ENCODE measurements at places on chromosomes 5 and 9.

- DNase-seq, result peak; percentile 10
These were observed 108.9 kb upstream of the LHFPL2 start for GRCh38 chr5:78757269-78758053.

DNA sequence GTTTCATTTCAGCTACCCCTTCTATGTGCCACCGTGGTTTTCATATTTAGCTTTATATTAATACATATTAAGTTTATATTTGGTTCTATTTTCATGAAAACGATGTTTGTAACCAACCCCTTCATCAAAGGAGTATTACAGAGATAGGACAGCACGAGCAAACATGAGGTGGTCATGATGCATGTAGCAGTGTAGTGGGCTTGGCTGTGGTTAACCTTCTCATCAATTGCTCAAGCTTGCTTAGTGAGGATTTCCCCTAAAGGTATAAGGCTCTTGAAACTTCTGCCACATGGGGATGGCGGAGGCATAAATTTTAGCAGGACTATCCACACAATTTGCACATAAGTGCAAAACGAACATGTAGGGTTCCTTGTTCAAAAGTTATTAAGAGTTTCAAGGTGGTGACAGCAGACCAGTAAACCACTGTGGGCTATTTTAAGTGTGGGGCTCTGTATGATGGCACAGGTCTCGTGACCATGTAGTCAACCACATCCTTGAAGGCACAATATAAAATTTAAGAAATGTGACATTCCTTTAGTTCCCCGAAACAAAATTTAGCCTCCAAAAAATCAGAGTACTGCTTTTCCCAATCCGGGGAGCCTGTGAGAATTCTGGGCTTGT lies 24.8 kb downstream of the TMEM174 start:
- no peak for DNase-seq

- DNase-seq, result no peak
These were observed 43.6 kb downstream of the SLC6A3 start for GRCh38 chr5:1401536-1402138.

DNA sequence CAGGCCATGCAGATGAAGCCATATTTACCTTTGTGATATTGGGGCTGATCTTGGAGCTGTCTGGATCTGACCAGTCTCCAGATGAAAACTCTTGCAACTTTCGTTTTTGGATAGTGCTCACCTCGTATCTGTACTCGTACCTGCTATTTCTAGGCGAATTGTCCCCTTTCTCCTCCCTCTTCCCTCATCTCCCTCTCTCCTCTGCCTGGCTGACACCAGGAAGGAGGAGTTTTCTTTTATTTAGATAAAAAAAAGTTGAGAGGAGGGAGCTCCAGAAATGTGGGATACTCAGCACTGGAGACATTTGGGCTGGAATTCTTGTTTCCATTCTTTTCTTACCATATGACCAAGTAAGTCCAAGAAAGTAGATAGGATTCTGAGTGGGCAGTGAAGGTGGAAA lies 54.6 kb upstream of the ABL1 start:
- no peak for DNase-seq

GRCh38 chr5:177602458-177602830 lies 2.5 kb downstream of the B4GALT7 start:
- DNase-seq, result no peak

GRCh38 chr9:103889989-103890388 lies 204.1 kb upstream of the SMC2 start:
- no peak for DNase-seq

DNA sequence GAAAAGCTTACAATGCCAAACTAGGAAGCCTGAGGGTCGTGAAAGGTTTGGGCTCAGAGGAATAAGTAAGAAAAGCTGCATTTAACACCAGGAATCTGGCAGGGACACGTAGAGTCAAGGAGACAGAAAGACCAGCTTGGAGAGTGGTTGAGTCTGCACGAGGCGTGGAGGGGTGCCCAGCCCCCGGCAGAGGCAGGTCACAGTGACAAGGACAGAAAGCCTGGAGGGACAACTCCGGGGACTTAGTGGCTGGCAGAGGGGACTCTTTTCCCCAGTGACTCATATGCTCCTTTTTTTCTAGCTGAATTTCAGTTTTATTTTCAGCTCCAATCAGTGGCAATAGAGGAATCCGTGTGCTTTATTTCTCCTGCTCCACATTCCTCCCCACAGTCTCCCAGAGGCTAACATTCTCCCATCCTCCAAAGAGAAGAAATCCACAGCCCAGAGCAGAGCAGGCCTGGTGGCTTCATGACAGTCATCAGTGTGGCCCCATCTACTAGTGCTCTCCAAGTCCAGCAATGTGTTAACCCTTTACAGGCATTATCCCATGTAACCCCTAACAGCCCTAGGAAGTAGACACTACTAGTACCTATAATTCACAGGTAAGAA lies 80.7 kb downstream of the KCNIP1 start:
- no peak for DNase-seq

DNA sequence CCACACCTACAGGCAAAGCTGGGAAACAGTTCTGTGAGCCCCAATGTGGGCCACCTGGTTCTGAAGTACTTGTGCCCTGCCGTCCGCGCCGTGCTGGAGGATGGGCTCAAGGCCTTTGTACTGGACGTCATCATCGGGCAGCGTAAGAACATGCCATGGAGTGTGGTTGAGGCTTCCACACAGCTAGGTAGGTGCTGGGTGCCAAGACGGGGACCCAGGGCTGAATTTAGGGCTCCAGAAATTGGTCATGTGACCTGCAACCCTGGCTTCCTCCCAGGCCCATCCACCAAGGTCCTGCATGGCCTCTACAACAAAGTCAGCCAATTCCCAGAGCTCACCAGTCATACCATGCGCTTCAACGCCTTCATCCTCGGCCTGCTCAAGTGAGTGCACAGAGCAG lies 46.9 kb upstream of the TESK1 start:
- no peak for DNase-seq

DNA sequence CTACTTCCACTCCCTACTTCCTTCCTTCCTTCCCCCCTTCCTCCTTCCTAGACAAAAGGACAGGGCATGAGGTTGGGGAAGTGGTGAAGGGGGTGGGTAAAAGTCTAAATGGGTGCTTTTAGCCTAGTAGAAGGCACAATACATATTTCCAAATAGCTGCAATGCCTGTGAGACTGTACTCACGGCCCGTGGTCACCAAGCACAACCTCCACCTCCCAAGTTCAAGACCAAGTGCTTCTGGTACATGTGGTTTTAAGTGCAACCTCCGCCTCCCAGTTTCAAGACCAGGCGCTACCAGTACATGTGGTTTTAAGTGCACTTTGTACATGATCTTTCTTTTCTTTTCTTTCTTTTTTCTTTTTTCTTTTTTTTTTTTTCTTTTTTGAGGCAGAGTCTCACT lies 14.5 kb upstream of the NTNG2 start:
- DNase-seq, result peak; percentile 34

GRCh38 chr9:127341152-127341551 lies 55.8 kb upstream of the SLC2A8 start:
- no peak for DNase-seq

GRCh38 chr5:10552183-10553143 lies 11.4 kb upstream of the ANKRD33B start:
- no peak for DNase-seq

- no peak for DNase-seq
These were observed 294.5 kb downstream of the EBF1 start for GRCh38 chr5:158805195-158805594.

- no peak for DNase-seq
These were observed 130.2 kb downstream of the ARRDC3 start for GRCh38 chr5:91252916-91253315.

GRCh38 chr9:109914280-109915027 lies 134.5 kb downstream of the PALM2AKAP2 start:
- DNase-seq, result no peak

GRCh38 chr9:114759512-114760341 lies 46.1 kb downstream of the TNFSF15 start:
- no peak for DNase-seq

GRCh38 chr9:104090578-104090977 lies 3.5 kb upstream of the SMC2 start:
- no peak for DNase-seq

DNA sequence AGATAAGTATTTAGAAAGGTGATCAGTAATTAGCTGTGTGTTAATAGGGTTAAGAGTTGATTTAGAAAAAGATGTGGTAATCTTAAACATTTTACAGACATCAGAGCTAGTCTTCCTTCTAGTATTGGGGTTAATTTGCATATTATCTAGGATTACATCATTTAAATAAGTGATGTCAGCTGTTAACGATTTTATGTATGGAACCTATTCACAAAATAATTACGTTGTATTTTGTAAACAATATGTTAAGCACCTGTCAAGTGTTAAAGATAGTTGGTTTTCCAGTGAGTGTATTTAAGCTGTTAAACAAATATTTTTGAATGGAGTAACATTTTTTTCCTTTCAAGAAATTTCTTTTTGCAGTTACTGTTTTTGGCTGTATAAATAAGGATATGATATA lies 2.2 kb downstream of the DCP2 start:
- DNase-seq, result no peak

DNA sequence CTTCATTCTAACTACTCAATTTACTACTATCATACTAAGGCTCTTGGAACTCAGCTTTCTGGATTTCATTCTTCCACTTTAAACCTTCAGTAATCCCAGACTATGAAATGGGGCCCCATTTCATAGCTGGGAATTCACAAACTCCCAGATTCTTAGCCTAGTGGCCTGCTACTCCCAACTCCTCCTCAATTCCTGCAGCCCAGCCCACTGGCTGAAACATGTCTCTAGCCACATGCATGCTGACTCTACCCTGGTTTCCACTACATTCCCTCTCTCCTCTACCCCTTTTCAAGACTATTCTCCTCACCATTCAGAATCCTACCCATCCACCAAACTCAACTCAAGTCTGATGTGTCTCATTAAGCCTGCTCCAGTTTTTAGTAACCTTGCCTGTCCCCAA lies 370.6 kb downstream of the BNC2 start:
- no peak for DNase-seq

- DNase-seq, result no peak
These were observed 69.5 kb downstream of the S1PR3 start for GRCh38 chr9:89060790-89061189.

GRCh38 chr9:12776513-12777055 lies 1.8 kb downstream of the LURAP1L start:
- no peak for DNase-seq

DNA sequence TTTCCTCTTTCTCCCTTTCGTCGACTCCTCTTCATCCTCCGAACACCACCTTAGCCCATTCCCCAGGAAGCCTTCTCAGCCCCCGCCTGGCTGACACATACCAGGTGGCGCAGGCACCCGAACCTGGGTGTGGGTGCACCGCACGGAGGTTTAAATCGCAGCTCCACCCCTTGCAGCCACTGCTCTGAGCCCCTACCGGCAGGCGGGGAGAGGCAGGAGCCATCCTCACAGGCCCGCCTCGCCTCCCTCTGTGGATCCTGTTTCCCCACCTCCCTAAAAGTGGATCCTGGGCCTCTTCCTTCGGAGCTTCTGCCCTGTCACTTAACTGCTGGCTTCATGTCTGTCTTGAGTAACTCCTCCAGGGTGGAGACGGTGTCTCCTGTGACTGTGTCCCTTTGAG lies 110.7 kb downstream of the OLFM1 start:
- DNase-seq, result no peak

GRCh38 chr5:1090538-1090937 lies 21.3 kb downstream of the SLC12A7 start:
- no peak for DNase-seq

DNA sequence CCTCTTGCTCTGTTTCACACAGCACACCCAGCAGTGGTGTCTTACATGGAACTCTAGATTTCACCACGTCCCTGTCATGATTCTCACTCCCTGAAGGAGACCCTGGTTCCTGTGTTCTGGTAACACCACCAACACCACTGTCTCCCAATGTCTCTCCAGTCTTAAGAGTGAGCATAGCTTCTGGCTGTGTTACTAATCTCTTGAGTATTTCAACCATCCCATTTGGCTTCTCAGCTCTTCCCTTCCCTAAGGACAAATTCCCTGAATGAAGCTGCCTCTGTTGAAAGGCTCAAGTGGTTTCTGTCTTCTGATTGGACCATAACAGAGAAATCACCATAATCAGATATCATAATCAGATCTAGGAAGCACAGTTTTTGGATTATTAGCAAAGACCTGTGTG lies 311.8 kb downstream of the DNAH5 start:
- no peak for DNase-seq

- no peak for DNase-seq
These were observed 47.1 kb downstream of the SH3PXD2B start for GRCh38 chr5:172407241-172407691.

- no peak for DNase-seq
These were observed 10.8 kb downstream of the C9orf50 start for GRCh38 chr9:129610213-129610472.

- DNase-seq, result no peak
These were observed 375.4 kb upstream of the IRX1 start for GRCh38 chr5:3220201-3220600.

GRCh38 chr5:130102960-130103359 lies 198.7 kb downstream of the CHSY3 start:
- DNase-seq, result no peak

DNA sequence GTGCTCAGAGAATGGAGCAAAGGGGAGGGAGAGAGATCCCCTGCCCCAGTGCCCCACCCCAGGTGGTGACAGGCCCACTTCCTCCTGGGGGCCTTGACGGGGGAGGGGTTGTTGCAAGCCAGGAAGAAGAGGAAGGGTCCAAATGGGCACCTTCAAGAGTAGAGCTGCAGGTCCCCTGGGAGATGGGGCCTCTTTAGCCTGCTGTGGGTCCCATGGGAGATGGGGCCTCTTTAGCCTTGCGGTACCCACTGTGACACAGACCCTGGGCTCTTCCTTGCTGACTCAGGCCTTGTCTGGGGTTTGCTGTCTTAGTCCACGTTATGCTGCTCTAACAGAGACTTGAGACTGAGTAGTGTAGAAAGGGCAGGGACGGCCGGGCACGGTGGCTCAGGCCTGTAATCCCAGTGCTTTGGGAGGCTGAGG lies 9.6 kb upstream of the TOR4A start:
- no peak for DNase-seq

- peak; percentile 42 for DNase-seq
These were observed 103.0 kb upstream of the ERCC6L2 start for GRCh38 chr9:95772320-95773052.

DNA sequence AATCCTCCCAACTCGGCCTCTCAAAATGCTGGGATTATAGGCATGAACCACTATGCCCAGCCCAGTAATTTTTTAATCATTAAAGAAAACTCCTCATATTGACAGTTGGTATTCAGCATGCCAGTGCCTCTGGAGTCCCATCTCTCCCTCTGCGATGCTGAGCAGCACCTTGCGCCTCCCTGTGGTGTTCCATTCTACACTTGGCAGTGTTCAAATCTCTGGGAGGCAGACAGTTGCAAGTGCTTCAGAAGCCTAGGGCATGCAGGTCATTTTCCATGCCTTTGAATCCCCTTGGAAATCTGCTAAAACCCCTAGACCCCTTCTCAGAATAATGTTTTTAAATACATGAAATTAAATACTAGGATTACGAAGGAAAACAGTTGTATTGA lies 41.3 kb downstream of the GARNL3 start:
- no peak for DNase-seq

DNA sequence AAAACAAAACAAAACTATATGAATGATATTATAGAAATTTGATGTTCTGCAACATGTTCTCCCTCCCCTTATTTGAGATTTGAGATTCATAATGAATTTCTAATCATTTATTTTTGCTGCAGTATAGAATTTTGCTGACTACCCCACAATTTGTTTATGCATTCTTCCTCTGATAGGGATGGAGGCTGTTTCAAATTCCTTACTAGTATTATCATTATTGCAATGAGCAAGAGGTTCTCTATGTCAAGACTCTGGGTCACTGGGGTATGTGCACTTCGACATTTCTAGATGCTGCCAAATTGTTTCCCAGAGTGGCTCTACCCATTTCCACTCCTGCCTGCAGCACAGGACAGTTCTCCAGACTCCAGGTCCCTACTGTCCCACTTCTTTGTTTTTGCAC lies 54.9 kb upstream of the DAB2IP start:
- DNase-seq, result no peak

- no peak for DNase-seq
These were observed 5.2 kb upstream of the GCNT1 start for GRCh38 chr9:76453785-76454184.
